ENCODE measurements at places on chromosomes 4 and X.

- no peak for DNase-seq
- no peak overlapping the region for H3K4me3 ChIP-seq
- H3K4me1 ChIP-seq = no peaks in the 10 kb centered on the region
- H3K36me3 ChIP-seq = peaks cover 4% of the 10 kb centered on the region
- H3K27me3 ChIP-seq = no peaks in the 10 kb centered on the region
Measured at GRCh38 chrX:10130354-10130753, 26.4 kb upstream of the CLCN4 start.

GRCh38 chr4:183967266-183967665 lies 62.2 kb downstream of the STOX2 start:
- H3K27me3 ChIP-seq = no peaks in the 10 kb centered on the region
- no peaks in the 10 kb centered on the region for H3K36me3 ChIP-seq
- no peak for DNase-seq
- peaks cover 21% of the 10 kb centered on the region for H3K4me1 ChIP-seq
- no peak overlapping the region for H3K4me3 ChIP-seq

DNA sequence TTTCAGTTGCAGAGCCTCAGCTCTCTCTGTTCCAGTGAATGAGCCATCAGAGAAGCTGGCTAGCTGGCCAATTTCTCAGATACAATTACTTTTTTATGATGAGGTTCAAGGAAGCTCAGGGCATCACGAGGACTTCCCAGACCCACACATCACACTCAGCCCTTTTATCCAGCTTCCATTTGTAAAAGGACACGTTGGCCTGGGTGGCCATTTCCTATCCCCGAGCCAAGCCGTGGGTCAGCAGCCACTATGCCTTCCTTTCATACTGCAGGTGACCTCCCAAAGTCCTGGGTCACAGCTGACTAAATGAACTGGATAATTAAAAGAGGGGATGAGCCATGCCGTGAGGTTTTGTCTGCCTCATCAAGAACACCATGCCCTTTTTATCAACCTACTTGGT lies 236.9 kb upstream of the PPARGC1A start:
- no peaks in the 10 kb centered on the region for H3K27me3 ChIP-seq
- no peak overlapping the region for H3K27ac ChIP-seq
- H3K4me3 ChIP-seq = no peak overlapping the region
- DNase-seq = no peak

DNA sequence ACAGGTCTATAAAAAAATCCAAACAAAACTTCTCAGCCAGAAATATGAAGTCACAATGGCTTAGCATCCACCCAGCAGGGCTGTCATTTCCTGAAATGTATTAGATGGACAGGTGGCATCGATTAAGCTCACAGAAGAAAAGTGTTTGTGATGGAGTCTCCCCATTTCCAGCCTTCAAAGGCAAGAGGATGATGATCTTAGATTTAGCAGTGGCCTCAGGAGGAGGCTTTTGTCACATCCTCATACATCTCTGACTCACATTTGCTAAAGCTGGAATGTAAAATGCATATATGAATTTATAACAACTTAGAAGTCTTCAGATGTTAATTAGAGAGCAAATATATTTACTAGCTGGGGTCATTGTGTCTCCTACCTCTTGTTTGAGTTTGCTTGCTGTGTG lies 441.9 kb downstream of the SPRY1 start:
- no peaks in the 10 kb centered on the region for H3K36me3 ChIP-seq
- H3K4me3 ChIP-seq = no peak overlapping the region
- H3K4me1 ChIP-seq = peaks cover 12% of the 10 kb centered on the region
- no peak overlapping the region for H3K27ac ChIP-seq
- no peaks in the 10 kb centered on the region for H3K27me3 ChIP-seq

DNA sequence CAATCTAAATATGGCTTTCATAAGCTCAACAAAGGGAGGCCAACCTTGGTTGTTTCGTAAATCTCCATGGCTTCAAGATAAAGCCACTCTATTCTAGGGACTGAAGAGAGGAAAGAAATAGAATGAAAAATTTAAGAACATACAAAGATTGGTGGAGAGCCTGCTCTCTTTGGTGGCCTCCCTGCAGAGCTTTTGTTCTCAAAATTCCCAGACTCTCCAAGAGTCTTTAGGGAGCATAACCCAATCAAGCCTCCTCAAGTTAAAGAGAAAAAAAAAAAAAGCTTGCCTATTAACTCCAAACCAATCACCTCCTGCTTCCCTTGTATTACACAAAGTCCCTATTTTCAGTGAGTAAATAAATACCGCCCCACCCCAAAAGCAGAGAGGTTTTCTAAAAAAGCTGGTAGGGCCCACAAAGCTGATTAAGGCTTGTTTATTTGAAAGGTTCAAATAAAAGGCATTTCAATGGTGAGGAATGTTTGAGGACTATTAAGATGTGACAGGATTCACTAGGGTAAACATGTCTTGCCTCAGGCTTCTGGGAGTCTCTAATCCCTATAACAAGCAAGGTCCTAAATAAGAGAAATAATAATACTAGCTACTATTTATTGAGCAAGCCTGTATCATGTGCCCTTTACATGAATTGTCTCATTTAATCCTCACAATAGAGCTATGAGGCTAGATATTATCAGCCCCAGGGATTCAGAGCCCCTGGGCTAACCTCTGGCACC lies 71.6 kb downstream of the GPC3 start:
- no peak overlapping the region for H3K4me3 ChIP-seq
- H3K27ac ChIP-seq = no peak overlapping the region
- H3K4me1 ChIP-seq = no peaks in the 10 kb centered on the region
- H3K27me3 ChIP-seq = no peaks in the 10 kb centered on the region

- H3K27ac ChIP-seq = no peak overlapping the region
- no peaks in the 10 kb centered on the region for H3K4me1 ChIP-seq
- H3K4me3 ChIP-seq = no peak overlapping the region
- DNase-seq = no peak
- no peaks in the 10 kb centered on the region for H3K27me3 ChIP-seq
- H3K36me3 ChIP-seq = no peaks in the 10 kb centered on the region
Measured at GRCh38 chr4:127737295-127737694, 7.1 kb downstream of the SLC25A31 start.

DNA sequence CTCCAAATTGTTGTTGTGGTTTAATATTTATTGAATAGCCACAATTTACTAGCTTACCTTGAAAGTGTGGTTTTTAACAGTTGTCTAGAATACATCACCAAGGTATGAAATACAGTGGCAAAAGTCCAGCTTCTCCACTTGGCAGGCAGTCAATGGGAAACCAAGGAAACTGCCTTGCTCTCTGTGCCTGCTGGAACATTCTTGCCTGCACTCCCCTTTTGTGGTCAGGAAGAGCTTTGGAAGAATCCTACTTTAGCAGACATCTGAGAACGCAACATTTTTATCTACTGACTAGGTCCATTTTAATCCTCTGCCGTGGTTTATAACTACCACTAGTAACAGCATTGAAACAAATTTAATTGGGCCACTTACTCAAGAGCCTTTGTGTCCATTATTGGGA lies 64.5 kb downstream of the TENM3 start:
- no peak for DNase-seq
- H3K4me3 ChIP-seq = no peak overlapping the region
- no peaks in the 10 kb centered on the region for H3K4me1 ChIP-seq
- H3K27ac ChIP-seq = no peak overlapping the region
- no peaks in the 10 kb centered on the region for H3K36me3 ChIP-seq

DNA sequence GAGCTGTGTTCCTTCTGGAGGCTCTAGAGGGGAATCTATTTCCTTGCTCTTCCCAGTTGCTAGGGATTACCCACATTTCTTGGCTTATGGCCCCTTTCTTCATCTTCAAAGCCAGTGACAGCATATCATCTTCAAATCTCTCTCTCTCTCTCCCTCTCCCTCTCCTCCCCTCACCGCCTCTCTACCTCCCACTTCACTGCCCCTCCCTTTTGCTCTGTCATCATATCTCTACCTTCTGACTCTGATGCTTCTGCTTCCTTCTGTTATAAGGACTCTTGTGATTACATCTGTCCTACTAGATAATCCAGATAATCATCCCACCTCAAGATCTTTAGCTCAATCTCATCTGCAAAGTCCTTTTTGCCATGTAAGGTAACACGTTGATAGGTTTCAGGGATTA lies 93.1 kb upstream of the TEX13D start:
- no peak for DNase-seq
- H3K27ac ChIP-seq = no peak overlapping the region
- H3K4me3 ChIP-seq = no peak overlapping the region
- no peaks in the 10 kb centered on the region for H3K27me3 ChIP-seq
- no peaks in the 10 kb centered on the region for H3K36me3 ChIP-seq

DNA sequence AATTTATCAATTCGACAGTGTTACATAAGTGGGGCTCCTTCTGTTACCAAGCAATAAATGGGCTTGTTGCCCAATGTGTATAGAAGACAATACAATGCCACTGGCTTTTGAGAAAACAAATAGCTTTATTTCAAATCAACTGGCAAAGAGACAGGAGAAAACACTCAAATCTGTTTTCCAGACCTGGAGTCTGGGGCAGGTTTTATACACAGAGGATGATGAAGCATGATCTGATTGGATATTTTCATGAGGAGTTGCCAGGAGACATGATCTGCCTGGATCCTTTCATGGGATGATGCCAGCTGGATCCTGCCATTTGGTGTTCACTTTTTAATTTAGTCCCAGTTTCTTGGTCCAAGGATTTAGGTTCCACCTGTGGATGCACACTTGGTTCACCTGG lies 287.9 kb downstream of the CXXC4 start:
- H3K36me3 ChIP-seq = no peaks in the 10 kb centered on the region
- H3K27ac ChIP-seq = no peak overlapping the region
- no peak overlapping the region for H3K4me3 ChIP-seq

DNA sequence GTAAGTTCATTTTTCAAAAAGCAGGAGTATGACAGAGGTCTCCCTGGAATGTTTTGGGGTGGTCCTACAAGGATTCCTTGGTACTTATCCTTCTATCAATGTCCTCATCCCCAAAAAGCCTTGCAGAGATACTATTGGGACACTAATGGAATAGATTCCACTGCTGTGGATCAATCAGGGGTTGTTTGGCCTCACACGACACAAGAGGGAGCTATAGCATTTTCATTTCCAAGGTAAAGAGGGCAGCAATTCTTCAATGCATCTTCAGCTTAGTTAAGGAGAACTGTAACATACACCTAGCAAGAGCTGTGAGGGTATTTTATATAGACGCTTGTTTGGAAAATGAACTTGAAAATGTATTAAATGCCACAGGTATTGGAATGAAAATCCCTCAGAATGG lies 50.9 kb downstream of the USP26 start:
- DNase-seq = no peak
- H3K27me3 ChIP-seq = no peaks in the 10 kb centered on the region

DNA sequence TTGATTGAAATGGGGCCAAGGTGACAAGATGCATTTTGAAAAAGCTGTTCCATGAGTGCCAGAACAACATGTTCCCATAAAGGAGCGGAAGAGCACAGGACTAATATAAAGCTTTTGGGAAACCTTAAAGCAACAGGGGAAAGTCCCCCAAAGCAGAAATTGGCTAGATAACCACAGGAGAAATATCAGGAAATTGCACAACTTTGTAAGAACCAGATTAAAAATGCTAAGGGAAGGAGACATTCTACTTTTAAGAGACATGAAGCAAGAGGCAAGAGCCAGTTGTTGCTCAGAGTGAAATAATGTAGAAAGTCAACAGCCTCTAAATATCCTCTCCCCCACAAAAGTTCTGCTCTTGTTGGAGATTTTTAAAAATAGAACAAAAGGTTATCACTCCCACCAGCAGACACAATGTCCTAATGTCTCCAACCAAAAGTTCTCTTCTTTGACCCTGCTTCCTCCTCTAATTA lies 85.2 kb upstream of the LNX1 start:
- peaks cover 9% of the 10 kb centered on the region for H3K4me1 ChIP-seq
- no peak overlapping the region for H3K4me3 ChIP-seq
- no peaks in the 10 kb centered on the region for H3K36me3 ChIP-seq
- no peaks in the 10 kb centered on the region for H3K27me3 ChIP-seq
- no peak for DNase-seq
- no peak overlapping the region for H3K27ac ChIP-seq

DNA sequence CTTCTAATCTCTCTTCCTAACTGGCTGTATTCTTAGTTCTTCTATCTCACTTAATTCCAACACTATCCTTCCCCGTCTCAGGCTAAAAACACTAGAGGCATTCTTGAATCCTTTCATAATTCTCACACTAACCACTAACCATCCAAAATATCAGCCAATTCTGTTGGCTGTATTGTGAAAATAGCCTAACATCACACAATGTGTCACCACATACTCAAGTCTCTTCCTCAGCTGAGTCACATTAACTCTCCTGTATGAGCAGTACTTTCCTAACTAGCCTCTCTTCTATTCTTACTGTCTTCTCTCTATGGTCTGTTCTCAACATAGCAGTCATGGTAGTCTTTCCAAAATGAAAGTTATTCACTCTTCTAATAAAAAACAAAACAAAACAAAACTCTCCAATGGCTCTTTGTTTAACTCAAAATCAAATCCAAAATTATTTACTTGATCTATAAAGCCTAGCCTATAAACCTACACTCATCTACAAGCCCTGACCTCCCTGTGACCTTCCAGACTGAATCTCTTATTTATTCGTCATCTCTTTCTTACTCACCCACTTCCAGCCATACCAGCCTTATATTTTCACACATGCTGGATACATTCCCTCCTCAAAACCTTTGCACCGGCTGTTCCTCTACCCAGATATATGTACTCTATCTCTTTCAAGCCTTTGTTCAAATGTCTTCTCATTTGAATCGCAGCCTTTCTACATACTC lies 445.9 kb downstream of the TLL1 start:
- H3K4me3 ChIP-seq = no peak overlapping the region
- no peaks in the 10 kb centered on the region for H3K4me1 ChIP-seq
- no peak overlapping the region for H3K27ac ChIP-seq
- H3K27me3 ChIP-seq = no peaks in the 10 kb centered on the region

- H3K27me3 ChIP-seq = no peaks in the 10 kb centered on the region
- no peaks in the 10 kb centered on the region for H3K4me1 ChIP-seq
- no peak for DNase-seq
- H3K4me3 ChIP-seq = no peak overlapping the region
- H3K36me3 ChIP-seq = no peaks in the 10 kb centered on the region
Measured at GRCh38 chr4:159526172-159526571, 423.3 kb downstream of the RAPGEF2 start.

DNA sequence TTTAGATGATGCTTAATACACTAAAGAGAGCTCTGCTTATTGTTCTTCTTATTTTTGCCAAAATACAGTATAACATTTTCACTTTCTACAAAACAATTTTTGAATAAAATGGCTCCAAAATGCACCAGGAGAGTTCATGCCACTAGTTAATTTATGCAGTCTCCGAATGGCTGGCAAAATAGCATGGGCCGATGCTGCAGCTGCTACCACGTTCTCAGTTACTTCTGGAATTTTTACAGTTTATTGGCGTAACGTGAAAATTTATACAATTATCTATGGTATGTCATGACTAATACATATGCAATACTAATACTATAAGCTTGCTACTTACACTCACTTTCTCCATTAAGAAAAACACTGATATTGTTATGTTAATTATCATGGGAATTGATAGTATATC lies 16.5 kb downstream of the KLHL13 start:
- no peaks in the 10 kb centered on the region for H3K27me3 ChIP-seq
- DNase-seq = no peak
- no peak overlapping the region for H3K27ac ChIP-seq
- no peaks in the 10 kb centered on the region for H3K36me3 ChIP-seq
- H3K4me3 ChIP-seq = no peak overlapping the region
- no peaks in the 10 kb centered on the region for H3K4me1 ChIP-seq

- H3K4me3 ChIP-seq = no peak overlapping the region
- no peaks in the 10 kb centered on the region for H3K36me3 ChIP-seq
- DNase-seq = no peak
- no peaks in the 10 kb centered on the region for H3K4me1 ChIP-seq
Measured at GRCh38 chr4:140483445-140483844, 14.6 kb downstream of the MGAT4D start.

Data from right atrium auricular region (tissue), 2 donors.